ENCODE measurements at places on chromosomes 16 and 17. TPM values are rescaled to one million over a fixed set of nuclear protein-coding genes. Genes with fewer than 3 reads are reported as not detected.

Gene ZNF750
- 0.68 TPM for total RNA-seq

DNA sequence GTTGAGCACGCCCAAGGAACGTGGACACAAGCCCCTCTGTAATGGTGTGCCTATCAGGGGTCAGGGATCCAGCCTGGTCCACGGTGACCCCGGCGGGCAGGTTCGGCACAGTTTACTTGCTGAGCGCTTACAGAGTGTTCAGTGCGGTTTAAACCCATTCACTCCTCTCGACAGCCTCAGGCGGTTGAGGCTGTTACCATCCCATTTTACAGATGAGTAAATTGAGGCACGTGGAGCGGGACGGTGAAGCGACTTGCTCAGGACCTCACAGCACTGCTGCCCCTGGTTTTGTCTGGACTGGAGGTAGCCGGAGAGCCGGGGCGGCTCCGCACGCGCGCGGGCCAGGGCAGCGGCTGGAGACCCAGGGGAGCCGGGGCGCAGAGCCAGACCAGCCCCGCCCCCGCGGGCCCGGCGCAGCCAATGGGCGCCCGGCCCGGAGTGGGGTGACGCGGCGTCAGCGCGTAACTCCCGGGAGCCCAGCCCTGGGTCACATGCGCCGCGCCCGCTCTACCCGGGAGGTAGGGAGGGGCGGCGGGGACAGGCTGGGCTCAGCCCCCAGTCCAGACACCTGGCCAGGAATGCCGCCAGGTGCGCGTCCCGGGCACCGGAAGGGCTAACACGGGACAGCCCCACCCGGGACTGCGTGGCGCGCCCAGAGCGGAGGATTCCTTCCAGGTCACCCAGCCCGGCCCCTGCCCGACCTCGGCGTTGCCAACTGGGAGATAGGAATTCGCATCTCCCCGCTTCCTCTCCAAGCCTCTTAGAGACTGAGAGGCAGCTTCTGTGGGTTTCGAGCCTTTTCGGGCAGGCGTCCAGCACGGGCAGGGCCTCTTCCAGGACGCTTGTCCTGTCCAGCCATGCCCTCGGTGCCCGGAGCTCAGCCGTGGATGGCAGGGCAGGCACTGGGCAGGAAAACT, 3.3 kb upstream of the SREBF1 start:
- no peak for DNase-seq

DNA sequence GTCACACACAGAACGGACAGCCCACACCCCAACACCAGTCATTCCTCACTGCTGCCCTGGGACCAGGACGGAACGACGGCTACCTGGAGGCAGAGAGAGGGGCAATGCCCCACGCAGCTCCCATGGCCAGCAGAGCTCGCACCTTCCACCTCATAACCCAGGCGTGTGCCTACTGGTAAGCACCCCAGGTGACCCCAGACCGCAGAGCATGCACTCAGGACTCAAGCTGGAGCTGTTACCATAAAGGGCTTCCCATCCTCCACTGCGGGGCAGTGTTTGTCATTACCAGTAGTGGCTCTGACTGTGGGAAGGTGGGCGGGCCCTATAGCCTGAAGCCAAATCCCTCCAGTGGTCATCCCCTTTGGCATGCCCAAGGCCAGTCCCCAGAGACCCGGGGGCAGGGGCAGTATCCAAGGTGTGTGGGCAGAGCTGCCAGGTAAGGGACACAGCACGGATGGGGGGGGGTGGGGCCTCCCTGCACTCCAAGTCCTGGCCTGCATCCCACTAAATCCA, 4.7 kb upstream of the BCAR1 start:
- no peak for DNase-seq

GRCh38 chr17:68255731-68256538, 8.1 kb downstream of the AMZ2 start:
- DNase-seq, result no peak

DNA sequence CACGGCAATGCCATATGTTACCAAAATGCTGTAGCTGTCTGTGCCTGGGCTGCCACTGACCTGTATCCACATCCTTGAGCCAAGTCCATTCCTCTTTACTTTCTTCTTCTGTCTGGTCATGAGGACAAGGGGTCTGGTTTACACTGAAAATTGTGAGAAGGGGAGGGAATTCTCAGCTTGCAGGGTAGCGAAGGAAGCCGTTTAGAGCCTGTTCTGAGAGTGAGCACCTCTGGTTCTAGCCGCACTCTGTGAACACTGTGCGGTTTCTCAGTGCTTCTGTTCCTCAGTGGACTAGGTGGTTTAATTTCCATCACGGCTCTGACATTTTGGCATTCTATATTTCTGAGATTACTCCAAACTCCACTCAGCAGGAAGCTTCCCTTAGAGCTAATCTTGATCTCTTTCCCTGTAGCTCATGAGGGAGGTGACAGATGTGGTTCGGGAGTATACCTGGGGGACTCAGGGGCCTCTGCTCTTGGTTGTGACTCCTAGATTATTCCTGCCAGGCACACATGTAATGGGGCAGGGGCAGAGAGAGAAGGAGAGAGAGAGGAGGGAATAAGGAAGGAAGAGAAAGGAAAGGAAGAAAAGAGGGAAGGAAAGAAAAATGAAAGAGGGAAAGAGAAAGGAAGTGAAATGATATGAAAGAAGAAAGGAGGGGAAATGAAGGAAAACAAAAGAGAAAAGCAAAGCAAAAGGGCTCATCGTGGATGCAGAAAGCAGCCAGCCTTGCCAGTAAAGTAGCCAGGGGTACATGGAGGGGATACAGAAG, 14.2 kb upstream of the TBX21 start:
- DNase-seq, result no peak
